ENCODE measurements at places on chromosomes 4 and X. TPM values are rescaled to one million over a fixed set of nuclear protein-coding genes. Genes with fewer than 3 reads are reported as not detected.

The FRG2 gene
- not detected for polyA plus RNA-seq

The DDX3X gene
- 329 TPM for polyA plus RNA-seq

The NR0B1 gene
- 0.41 TPM for polyA plus RNA-seq

The FAM47A gene
- polyA plus RNA-seq: not detected

The TNMD gene
- 2.6 TPM for polyA plus RNA-seq

The AMTN gene
- polyA plus RNA-seq: not detected

The ETDA gene
- polyA plus RNA-seq: not detected

The MAGEA1 gene
- not detected for polyA plus RNA-seq

The CLCN4 gene
- polyA plus RNA-seq: 4.6 TPM

The CXCL11 gene
- 0.42 TPM for polyA plus RNA-seq

The IL2 gene
- not detected for polyA plus RNA-seq

The SERPINA7 gene
- polyA plus RNA-seq: 0.21 TPM

The GLRB gene
- 13.0 TPM for polyA plus RNA-seq

The PTTG2 gene
- not detected for polyA plus RNA-seq

The EOLA2 gene
- 30.5 TPM for polyA plus RNA-seq

The IL21 gene
- polyA plus RNA-seq: not detected

The TRIM75 gene
- polyA plus RNA-seq: 0.11 TPM

The CDS1 gene
- 21.2 TPM for polyA plus RNA-seq

The KLF3 gene
- polyA plus RNA-seq: 61.0 TPM

The TRAM1L1 gene
- 16.1 TPM for polyA plus RNA-seq

The CSN1S1 gene
- polyA plus RNA-seq: not detected

The SH3BP2 gene
- polyA plus RNA-seq: 23.9 TPM

Data from renal cortex interstitium (tissue), 15 donors.